ENCODE measurements at places on chromosomes 5 and 9. TPM values are rescaled to one million over a fixed set of nuclear protein-coding genes. Genes with fewer than 3 reads are reported as not detected.

DNA sequence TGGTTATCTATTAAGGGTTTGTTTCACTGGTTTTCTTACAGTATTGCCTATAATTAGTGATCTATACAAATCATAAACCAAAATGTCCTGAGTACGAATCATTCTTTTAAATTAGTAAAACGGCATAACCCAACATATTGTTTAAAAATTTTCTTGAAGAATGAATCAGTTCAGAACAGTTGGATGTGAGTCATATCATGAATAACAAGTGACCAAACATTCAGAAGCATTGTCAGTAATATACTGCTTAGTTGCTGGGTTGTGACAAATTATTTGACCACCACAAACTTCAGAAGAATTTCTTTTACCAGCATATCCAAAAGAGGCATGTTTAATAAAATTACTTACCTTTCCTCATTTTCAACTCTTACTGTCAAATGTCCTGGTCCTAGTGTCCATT is 111.2 kb downstream of the UNC13B start:
- no peak for DNase-seq

KIAA0825 gene
- polyA plus RNA-seq = 2.3 TPM

GRCh38 chr5:107329850-107330249 is 340.9 kb downstream of the EFNA5 start:
- DNase-seq = no peak

ECSCR gene
- not detected for polyA plus RNA-seq

- no peak for DNase-seq
Observed at GRCh38 chr5:1512541-1513291, 11.0 kb downstream of the LPCAT1 start.

DNA sequence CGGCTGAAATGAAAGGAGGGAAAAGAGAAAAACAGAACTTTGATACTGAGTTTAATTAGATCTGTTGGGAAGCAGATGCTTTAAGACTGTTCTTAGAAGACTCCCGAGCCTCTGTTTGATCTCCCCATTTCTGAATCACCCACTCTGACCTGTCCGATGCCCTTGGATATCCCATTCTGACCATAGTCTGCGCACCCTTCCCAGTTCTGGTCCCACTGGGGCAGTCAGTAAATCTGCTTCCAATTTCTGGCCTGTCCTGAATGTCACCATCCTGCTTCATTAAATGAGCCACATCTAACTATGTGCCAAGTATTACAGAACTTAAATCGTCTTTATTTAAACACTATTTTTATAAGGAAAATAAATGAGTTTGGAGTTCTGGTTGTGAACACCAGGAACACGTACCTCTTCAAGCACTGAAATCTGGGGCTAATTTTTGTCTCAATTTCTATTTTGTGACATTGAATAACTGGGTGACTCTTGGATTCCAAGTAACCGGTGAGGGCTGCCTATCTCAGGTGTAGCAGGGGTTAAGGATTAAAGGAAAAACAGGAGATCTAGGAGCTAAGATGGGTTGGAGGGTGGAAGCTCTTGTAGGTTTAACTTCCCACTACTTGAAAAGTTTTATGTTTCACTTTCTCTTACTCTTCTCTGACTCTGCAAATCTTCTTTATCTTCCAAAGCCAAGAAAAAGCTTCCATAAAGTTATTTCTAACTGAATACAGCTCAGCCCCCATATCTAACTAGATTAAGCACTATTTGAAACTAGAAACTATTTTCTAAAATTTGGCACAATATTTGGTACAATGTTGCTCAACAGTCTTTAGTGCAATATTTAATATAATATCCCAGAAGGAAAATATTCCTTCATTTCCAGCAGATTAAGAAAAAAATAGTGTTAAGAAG is 40.1 kb downstream of the ALDH1A1 start:
- DNase-seq = no peak

TUSC1 gene
- 8.5 TPM for polyA plus RNA-seq

- no peak for DNase-seq
Observed at GRCh38 chr5:101437351-101437750, 534.3 kb upstream of the ST8SIA4 start.

DNA sequence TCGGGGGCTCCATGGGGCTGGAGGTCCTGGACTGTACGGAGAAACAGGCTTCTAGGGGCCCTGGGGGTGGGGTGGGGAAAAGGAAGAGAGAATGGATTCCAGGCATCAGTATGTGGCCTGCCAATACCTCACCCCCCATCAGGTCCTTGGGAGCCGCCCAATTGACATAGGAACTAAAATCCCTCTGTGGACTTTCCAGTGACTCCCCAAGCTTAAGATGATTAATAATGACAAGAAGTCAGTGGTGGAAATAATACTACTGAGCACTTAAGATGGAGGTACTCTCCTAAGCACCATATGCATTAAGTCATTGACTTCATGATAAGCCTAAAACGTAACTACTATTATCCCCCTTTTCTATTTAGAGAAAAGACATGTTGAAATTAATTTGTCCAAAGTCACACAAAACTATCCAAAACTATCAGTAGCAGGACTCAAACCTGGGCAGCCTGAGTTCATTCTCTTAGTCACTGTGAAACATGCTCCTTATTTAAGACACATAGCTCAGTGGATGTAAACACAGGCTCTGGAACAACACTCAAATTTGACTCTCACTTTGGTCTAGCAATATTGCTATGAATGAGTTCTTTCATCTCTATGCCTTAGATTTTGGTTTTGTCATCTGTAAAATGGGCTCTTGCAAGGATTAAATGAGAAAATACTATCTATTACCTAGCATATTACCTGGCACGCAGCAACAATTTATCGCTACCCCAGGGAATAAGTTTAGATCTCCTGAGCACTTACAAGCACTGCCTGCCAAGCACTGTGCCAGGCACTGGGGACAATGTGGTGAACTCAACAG is 9.5 kb downstream of the SPRY4 start:
- no peak for DNase-seq

ENG gene
- not detected for polyA plus RNA-seq

- DNase-seq = no peak
Observed at GRCh38 chr5:42392917-42393316, 30.3 kb upstream of the GHR start.

GRCh38 chr5:159849437-159850083 is 66.7 kb upstream of the ADRA1B start:
- DNase-seq = no peak

PCDHB10 gene
- polyA plus RNA-seq = 5.7 TPM

Measured in muscle of arm (tissue), 14 donors.